ENCODE measurements at places on chromosomes 11 and 22.

DNA sequence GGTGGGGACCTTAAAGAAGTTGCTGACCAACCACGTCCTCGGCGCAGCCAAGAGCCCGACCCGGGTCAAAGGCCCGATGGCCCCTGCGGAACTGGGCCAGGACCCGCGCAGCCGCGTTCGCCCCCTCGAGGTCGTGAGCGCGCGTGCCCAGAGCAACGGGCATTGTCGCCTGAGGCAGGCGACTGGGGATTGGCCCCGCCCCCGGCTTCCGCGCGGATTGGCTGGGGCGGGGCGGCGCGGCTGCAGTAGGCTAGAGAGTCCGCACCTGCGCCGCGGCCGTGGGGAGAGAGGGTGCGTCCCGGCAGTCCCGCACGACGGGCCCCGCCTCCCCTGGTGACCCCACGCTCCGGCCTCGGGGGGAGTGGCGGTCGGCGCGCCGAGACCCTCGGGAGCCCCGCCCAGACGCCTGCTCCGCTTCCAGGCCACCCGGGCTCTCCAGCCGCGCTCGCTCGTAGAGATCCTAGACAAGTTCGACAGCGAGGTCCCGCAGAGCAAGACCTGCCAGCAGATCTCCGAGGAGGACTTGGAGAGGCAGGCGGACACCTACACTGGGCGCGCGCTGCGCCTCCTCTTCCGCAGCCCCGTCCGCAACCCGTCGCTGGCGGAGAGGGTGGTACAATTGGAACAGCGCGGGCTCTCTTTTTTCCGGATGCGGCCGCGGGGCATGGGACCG is 8.3 kb upstream of the PPIL2 start:
- DNase-seq = peak; percentile 91

GRCh38 chr11:12587333-12587991 is 86.8 kb upstream of the TEAD1 start:
- DNase-seq = no peak

- no peak for DNase-seq
Observed at GRCh38 chr11:103317118-103317517, 207.9 kb downstream of the DYNC2H1 start.

DNA sequence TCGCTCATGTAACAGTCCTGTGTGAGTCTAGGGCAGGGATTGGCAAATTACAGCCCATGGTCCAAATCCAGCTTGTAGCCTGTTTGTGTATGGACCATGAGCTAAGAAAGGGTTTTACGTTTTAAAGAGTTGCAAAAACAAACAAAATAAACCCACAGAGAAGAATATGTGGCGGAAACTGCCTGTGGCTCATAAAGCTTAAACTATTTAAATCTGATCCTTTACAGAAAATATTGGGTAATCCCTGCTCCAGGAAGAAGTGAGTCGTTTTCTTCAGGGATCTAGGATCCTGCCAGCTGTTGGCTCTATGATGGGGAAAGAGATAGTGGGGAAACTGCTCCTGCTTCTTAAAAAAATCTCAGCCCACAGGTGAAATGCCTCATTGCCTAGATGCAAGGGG is 3.4 kb upstream of the OR6Q1 start:
- no peak for DNase-seq

DNA sequence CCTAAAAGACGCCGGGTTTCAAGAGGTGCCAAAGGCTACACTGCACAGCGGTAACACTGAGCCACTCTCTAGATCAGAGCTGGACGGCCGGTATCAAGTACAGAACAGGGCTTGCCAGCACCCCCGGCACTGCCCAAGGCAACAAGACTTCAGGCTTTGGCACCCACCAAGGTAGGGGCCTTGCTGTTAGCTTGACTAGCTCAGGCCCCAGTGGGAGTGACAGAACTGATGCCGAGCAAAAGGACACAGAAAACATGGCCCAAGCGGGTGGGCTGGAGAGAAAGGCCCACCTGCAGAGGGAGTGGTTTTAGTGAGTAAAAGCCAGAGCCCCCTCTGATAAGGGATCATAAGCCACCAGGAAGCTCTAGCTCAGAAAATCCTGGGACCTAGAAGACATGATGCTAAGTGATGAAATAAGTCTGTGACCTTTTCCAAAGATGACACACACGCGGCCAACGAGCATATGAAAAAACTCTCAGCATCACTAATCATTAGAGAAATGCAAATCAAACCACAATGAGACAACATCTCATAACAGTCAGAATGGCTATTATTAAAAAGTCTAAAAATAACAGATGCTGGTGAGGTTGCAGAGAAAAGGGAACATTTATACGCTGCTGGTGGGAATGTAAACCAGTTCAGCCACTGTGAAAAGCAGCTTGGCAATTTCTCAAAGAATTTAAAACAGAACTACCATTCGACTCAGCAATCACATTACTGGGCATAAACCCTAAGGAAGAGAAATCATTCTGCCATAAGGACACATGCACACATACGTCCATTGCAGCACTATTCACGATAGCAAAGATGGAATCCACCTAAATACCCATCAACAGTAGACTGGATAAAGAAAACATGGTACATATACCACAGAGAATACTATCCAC is 12.9 kb downstream of the EHD1 start:
- DNase-seq = no peak

GRCh38 chr11:76238551-76238950 is 32.2 kb upstream of the WNT11 start:
- no peak for DNase-seq

Data from lower lobe of right lung (tissue), 2 donors.